CD4-positive, alpha-beta T cell treated with Interleukin-2 at 100 ng/mL for 4 hours (primary cell): ENCODE measurements at places on chromosomes 12 and 14.
A peak's percentile ranks its signal among the peaks of the same experiment; 100 is the strongest.

DNA sequence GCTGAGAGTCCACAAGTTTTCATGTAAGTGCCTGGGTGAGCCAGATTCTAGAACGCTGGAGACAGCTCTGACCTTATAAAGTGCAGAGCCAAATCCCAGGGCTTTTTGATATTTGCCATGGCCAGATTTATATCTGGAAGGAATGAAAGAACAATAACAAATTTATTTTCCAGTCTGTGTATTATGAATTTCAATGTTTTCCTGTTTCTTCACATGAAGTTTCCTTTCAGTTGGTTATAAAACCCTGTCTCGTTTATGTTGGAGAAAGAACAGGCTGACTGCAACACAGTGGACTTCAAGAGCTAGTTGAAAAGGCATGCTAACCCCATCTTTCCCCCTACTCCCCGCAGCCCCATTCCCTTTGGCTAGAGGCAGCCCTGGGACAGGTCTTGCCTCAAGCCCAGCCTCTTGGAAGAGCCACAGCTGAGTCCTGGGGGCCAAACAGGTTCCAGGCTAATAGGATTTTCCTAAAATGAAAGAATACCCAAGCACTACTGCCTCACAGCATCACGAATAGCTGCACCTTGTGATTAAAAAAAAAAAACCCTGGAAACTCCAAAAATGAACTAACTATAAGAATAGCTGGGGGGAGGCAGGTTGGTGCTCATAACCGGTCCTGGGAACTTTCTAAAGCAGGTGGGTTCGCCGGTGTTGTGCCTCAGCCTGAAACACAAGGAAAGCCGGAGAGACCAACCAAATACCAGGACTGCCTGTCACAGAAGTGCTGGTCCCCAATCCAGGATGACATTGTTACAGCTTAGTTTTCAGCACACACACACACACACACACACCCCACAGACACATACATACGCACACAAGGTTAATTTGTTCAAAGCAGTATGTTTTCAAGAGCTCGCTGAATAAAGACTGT is 1.5 kb downstream of the FBLN5 start:
- DNase-seq, result no peak

GRCh38 chr12:129538137-129538536 is 365.7 kb downstream of the TMEM132D start:
- no peak for DNase-seq

DNA sequence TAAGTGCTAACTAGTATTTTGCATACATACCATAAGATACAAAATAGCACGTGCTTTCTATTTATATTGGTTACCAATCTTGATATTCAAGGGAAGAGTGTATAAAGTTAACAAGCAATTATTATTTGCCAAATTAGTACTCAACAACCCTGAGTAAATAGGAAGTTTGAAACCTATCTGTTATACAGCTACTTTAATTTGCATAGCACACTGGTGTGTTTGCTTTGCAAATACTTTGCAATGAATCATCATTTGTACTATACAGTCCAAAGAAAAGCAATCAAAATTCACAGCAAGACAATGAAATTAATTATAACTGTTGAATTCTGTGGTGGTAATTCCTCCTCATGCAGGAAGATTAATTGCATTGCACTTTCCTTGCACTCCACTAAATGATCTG is 469.1 kb downstream of the PRKD1 start:
- no peak for DNase-seq

DNA sequence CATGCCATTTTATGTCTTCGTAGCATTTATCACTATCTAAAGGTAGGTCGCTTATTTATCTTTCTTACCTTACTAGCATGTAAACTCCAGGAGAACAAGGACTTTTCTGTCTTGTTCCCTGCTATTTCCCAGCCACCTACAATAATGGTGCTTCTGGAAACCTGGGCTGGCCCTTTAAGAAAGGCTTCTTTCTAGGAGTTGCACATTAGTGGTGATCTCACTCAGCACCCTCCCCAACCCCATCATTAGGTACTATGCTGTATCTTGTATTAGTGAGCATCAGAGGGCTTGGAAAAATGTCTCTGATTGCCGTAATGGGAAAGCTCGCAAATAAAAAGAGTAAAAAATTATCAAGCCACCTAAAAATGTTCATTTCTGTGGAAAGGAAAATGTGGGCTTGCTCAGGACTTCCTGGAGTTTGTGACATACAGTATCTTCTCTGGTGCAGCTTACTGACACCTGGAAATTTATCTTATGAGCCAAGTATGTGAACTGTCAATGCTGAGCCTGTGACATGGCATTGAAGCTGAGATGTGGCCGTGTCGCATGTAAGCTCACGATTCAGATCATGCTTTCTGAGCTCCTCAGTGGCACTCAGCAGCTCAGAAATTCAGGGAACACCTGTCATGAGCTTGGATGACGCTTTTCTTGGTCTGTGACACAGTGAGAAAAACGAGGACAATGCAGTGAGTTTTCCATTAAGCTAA is 12.4 kb downstream of the CCDC92 start:
- no peak for DNase-seq

- DNase-seq, result no peak
These were observed 95.2 kb downstream of the EGLN3 start for GRCh38 chr14:33855672-33856071.

- DNase-seq, result no peak
These were observed 76.3 kb downstream of the COX16 start for GRCh38 chr14:70283156-70283555.

GRCh38 chr14:104309657-104310369 is 171.4 kb downstream of the KIF26A start:
- no peak for DNase-seq

DNA sequence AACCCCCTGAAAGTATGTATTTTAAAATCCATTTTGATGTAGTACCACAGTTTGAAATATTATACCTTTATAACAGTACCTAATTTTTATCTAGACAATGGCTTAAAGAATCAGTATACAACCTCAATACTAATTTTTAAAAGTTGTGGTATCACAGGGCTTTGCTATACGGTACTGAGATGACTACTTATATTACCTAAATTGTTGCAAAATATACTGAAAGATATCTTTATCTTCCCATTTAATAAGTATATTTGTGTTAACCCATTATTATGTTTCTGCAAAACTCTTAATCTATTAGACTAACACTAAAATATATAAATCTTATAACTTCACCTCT is 67.1 kb downstream of the RALGAPA1 start:
- no peak for DNase-seq

GRCh38 chr12:76957301-76957700 is 78.5 kb upstream of the CSRP2 start:
- DNase-seq, result no peak

GRCh38 chr14:31189346-31190218 is 18.0 kb downstream of the HECTD1 start:
- DNase-seq, result no peak

GRCh38 chr12:28938056-28938455 is 211.0 kb upstream of the FAR2 start:
- no peak for DNase-seq

DNA sequence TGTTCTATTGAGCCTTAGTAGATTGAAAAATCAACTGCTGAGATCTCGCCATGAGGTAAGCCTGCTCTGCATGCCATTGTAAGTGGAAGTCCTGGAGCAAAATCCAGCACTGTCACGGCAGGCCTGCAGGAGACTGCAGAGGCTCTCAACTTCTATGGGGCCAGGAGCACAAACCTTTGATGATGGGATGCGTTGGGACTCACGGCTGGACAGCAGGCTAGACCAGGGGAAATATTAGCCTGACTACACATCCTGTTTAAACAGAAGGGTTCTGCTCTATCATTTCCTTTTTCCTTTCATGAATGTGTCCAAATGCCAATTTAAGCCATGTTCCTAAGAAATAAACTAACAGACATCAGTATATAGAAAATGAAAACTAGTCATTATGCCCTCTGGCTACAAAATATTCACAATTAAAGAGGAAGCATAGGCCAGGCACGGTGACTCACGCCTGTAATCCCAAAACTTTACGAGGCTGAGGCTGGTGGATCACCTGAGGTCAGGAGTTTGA is 33.9 kb upstream of the RASSF8 start:
- no peak for DNase-seq

- no peak for DNase-seq
These were observed 78.3 kb upstream of the METAP2 start for GRCh38 chr12:95395696-95396095.

GRCh38 chr12:27561535-27562350 is 37.7 kb downstream of the PPFIBP1 start:
- no peak for DNase-seq

GRCh38 chr12:3113671-3114325 is 36.6 kb downstream of the TSPAN9 start:
- DNase-seq, result no peak

GRCh38 chr14:76769636-76770292 is 8.5 kb downstream of the VASH1 start:
- no peak for DNase-seq

DNA sequence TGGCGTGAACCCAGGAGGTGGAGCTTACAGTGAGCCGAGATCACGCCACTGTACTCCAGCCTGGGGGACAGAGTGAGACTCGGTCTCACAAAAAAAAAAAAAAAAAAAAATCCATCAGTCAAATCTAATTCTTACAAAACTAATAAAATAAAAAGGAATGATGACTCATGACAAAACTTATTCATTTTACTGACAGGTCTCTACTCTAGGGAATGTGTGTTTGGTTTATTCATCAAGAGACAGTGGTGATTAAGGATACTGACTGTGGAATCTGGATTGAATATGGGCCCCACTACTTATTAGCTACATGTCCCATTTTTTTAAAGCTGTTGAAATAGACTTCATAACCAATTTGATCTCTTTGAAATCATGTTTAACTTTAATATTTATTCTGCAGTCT is 29.3 kb upstream of the GAS2L3 start:
- no peak for DNase-seq

GRCh38 chr12:6936636-6937480 is 6.8 kb upstream of the RNU7-1 start:
- DNase-seq, result no peak

GRCh38 chr12:56118688-56119357 is 757 bp downstream of the ZC3H10 start:
- DNase-seq, result no peak

- no peak for DNase-seq
These were observed 115.6 kb downstream of the CALM1 start for GRCh38 chr14:90512329-90512991.

DNA sequence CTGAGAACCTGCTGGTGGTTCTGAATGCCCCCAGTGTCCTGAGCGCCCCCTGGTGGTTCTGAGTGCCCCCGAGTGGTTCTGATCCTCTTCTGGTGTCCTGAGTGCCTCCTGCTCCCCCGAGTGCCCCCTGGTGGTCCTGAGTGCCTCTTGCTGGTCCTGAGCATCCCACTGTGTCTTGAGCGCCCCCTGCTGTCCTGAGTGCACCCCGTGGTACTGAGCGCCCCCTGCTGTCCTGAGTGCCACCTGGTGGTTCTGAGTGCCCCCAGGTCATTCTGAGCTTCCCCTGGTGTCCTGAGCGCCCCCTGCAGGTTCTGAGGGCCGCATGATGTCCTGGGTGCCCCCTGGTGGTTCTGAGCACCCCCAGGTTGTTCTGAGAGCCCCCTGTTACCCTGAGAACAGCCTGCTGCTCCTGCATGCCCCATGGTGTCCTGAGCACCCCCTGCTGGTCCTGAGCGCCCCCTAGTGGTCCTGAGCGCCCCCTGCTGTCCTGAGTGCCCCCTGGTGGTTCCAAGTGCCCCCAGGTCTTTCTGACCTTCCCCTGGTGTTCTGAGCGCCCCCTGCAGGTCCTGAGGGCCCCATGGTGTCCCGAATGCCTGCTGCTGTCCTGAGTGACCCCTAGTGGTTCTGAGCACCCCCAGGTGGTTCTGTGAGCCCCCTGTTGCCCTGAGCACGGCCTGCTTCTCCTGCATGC is 1165.4 kb downstream of the TMEM121 start:
- DNase-seq, result peak; percentile 44

DNA sequence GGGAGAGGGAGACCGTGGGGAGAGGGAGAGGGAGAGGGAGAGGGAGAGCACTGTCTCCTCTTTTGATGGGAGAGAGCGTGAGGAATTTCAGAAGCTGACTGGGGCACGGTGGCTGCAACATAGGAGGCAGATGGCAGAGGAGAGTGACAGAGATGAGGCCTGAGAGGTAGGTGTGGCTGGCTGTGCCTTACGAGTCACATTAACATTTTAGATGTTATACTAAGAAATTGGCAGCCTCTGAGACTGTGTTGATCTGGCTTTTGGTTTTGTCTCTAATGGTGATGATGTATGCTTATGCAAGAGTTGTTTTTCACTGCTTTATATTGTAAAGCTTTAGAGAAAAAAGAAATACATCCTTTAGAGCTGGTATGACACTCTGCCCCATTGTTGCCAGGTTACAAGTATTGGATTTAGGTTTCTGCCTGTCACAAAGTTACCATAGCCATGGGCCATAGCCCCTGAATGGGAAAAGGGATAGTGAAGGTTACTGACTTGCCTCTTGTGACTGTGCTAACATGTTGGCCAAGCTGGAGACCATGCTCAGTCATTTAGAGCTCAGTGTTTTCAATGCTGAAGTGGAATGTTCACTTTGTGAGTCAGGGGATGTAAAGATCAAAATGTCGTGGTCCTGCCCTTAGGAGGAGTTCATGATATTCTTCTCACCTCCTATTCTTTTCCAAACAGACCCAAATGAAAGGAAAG is 186.2 kb downstream of the SYNE2 start:
- peak; percentile 13 for DNase-seq

DNA sequence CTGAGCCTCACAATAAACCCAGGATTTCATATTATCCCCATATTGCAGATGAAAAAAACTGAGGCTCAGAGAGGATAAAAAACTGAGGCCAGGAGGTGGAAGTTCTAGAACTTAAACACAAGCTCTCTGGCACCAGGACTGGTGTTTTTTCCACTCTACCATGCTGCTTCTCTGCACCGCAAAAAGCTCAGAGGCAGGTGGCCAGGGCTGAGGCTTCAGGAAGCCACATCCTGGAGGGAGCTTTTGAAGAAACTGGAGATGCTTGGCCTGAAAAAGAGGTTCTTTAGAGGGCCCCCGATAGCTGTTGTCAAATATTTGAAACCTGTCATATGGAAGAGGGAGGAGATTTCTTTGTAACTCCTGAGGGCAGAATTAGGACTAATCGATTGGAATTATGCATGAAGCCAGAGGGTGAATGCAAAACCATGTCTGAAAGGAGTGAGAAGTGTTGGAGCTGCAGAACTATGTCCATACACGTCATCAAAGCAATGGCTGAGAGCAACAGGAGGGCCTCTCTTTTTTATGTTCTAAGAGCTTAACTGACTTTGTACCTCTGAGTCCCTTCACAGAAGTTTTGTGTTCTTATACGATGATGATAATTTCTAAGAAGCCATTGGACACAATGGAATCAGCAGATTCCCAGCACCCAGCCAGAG is 448.6 kb downstream of the FUT8 start:
- peak; percentile 35 for DNase-seq

DNA sequence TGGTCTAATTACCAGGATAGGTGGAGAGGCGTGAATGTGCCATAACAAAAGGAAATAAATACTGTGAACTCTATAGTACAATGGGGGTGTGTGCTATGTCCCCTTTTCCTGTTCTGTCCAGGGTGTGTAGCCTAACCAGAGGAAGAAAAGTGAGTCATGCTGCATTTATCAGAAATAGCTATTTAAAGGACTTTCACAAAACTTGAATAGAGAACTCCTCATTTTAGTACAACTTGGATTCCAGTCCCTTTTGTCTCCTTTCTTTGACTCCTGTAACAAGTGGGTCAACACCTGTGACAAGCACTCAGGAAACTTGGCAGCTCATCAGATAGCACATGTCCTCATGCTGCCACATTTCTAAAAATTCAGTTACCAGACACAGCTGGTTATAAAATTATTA is 123.4 kb downstream of the CCDC91 start:
- DNase-seq, result no peak

- DNase-seq, result no peak
These were observed 17.2 kb upstream of the STRN3 start for GRCh38 chr14:31043379-31043778.

- no peak for DNase-seq
These were observed 274.6 kb upstream of the TBX3 start for GRCh38 chr12:114958538-114958937.

- DNase-seq, result no peak
These were observed 129.8 kb downstream of the TBX5 start for GRCh38 chr12:114275932-114276785.
